ENCODE measurements at places on chromosomes 12 and 14. TPM values are rescaled to one million over a fixed set of nuclear protein-coding genes. Genes with fewer than 3 reads are reported as not detected.
A peak's percentile ranks its signal among the peaks of the same experiment; 100 is the strongest.

HSPB8 gene
- not detected for total RNA-seq

RND1 gene
- 4.9 TPM for total RNA-seq

CABP1 gene
- 1.7 TPM for total RNA-seq

IFT81 gene
- total RNA-seq: 2.4 TPM

PLEKHD1 gene
- total RNA-seq: 0.08 TPM

TAS2R14 gene
- total RNA-seq: 2.5 TPM

DNA sequence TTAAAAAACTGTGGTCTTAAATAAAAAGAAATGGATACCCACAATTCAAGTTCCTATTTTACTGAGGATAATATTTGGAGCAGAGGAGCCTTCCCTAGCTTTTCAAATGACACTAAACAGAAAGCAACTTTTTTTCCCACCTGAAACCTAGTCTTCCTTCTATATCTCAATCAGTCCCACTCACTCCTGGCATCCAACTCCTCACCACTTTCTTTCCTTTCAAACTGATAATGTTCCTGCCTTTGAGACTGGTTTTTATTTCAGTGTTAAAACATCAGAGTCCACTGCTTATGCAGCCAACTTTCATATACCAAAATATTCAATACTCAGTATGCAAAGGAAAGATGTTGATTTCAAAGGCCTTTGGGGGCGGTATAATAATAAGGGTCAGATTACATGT is 225.6 kb downstream of the GXYLT1 start:
- no peak overlapping the region for H3K4me3 ChIP-seq
- H3K27me3 ChIP-seq: peaks cover 10% of the 10 kb centered on the region
- H3K27ac ChIP-seq: no peak overlapping the region
- no peak for DNase-seq

GRCh38 chr14:52068615-52069306 is at the start of gene NID2:
TSS of gene NID2 (minus strand) at chr14:52069059. CDS start at chr14:52068994, 65 bp downstream.
- peaks cover 12% of the 10 kb centered on the region for H3K4me1 ChIP-seq
- peak within 1 kb of the TSS; percentile 68 for H3K4me3 ChIP-seq
- DNase-seq: peak; percentile 69
- no peak within 1 kb of the TSS for H3K27ac ChIP-seq
- H3K36me3 ChIP-seq: no peaks in the 10 kb centered on the region

GRCh38 chr14:24093207-24093900 is 757 bp upstream of the PCK2 start:
- H3K4me1 ChIP-seq: peaks cover 29% of the 10 kb centered on the region
- H3K27me3 ChIP-seq: no peaks in the 10 kb centered on the region
- H3K4me3 ChIP-seq: peak overlapping the region; percentile 95
- no peak for DNase-seq

DNA sequence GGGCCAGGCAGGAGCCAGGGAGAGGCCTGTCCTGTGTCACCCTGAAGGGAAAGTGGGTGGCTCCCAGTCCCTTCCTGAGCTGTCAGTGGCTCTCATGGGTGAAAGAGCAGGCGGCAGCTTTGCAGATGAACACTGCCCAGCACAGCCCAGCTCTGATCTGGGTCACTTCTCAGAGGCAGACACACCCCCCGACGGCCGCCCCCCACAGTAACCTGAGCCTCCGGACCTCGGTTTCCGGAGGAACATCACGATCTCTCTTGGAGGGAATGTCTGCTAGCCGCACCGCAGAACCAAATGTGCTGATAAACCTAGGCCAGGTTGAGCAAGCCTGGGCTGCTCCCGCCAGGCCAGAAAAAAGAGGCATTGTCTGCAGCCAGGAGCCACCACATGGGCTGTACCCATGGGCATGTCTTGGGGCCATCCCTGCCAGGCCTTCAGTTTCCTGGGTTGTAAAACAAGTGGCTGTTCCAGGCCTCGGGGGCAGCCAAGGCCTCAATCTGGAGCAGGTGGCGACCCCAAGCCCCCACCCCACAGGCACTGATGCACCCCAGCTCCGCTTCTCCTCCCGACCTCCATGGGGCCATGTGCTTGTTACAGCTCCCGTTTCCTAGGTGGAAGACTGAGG is 57.6 kb downstream of the NCOR2 start:
- no peak for DNase-seq
- H3K4me3 ChIP-seq: no peak overlapping the region
- H3K4me1 ChIP-seq: peaks cover 6% of the 10 kb centered on the region
- H3K27ac ChIP-seq: no peak overlapping the region
- no peaks in the 10 kb centered on the region for H3K36me3 ChIP-seq

GRCh38 chr12:3204730-3205531 is 127.8 kb downstream of the TSPAN9 start:
- H3K4me3 ChIP-seq: no peak overlapping the region
- no peak overlapping the region for H3K27ac ChIP-seq
- DNase-seq: no peak
- H3K4me1 ChIP-seq: peaks cover 11% of the 10 kb centered on the region
- no peaks in the 10 kb centered on the region for H3K36me3 ChIP-seq
- H3K27me3 ChIP-seq: peaks cover 29% of the 10 kb centered on the region

GRCh38 chr12:96514328-96514727 is 25.0 kb downstream of the CFAP54 start:
- H3K4me3 ChIP-seq: no peak overlapping the region
- DNase-seq: no peak
- peaks cover 2% of the 10 kb centered on the region for H3K36me3 ChIP-seq
- H3K27me3 ChIP-seq: no peaks in the 10 kb centered on the region

- H3K4me3 ChIP-seq: no peak overlapping the region
- H3K27me3 ChIP-seq: no peaks in the 10 kb centered on the region
- H3K4me1 ChIP-seq: peaks cover 15% of the 10 kb centered on the region
- H3K36me3 ChIP-seq: peaks cover 21% of the 10 kb centered on the region
- peak overlapping the region; percentile 51 for H3K27ac ChIP-seq
These were observed 35.2 kb downstream of the SLC8B1 start for GRCh38 chr12:113299619-113300237.

Data from activated naive CD8-positive, alpha-beta T cell treated with anti-CD3 and anti-CD28 coated beads, Interleukin-2, amount 10 ng/mL, durations not matched to agents 7 days and 5 days (primary cell).